ENCODE measurements at places on chromosomes 5 and 9.

DNA sequence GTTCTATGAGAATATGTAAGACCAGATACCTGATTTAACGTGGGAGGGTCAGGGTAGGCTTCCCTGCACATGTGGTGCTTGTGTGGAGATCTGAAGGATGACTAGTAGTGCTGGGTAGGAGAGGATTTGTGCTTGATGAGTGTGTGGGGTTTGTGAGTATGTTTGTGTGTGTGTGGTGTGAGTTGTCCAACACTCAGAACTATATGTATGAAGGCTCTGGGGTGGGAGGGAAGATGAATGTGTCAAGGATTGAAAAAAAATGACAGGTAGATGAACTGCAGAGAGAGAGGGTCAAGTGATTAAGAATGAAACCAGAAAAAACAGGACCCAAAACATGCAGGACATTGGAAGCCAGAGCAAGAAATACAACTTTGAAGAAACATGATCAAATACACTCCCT lies 154.6 kb upstream of the NR3C1 start:
- no peak for DNase-seq

- no peak for DNase-seq
Observed at GRCh38 chr9:87479801-87480201, 17.9 kb upstream of the DAPK1 start.

GRCh38 chr5:136133922-136134379 lies 1.3 kb downstream of the SMAD5 start:
- no peak for DNase-seq

GRCh38 chr5:103006921-103007320 lies 113.0 kb downstream of the GIN1 start:
- DNase-seq, result no peak

DNA sequence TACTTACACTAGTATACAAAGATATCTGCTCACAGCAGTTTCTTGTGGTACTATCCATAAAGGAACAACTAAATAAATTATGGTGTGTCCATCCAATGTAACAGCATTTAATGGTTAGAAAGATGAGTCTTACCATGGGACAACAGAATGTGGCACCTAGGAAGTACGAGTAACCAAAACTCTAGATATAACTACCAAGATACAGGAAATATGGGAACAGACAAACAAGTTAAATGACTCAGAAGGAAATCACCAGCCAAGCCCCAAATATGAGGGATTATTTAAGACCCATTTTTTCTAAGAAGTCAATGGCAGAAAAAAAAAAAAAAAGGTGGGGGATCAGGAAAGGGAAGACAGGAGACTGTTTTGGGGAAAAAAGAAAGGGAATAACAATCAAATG lies 294.8 kb downstream of the PRELID2 start:
- no peak for DNase-seq

DNA sequence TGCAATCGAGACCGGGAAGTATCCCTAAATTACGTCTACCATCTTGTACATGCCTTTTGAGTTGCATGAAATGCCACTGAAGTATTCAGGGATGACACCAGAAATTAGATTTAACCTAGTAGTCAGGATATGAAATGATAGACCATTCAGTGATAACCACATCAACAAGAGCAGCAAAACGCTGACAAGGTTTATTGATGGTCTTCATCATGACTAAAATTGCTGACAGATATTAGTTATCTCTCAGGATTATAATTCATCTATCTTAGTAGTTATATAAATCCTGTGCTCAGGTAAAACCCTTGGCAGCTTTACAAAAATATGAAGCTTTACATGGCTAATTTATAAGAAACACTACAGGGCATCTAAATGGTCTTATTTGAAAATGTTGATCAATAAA lies 1104.7 kb downstream of the EFNA5 start:
- DNase-seq, result no peak

GRCh38 chr5:152511531-152512132 lies 106.6 kb upstream of the NMUR2 start:
- DNase-seq, result no peak

GRCh38 chr5:21680196-21680595 lies 1172.9 kb downstream of the CDH12 start:
- DNase-seq, result no peak

DNA sequence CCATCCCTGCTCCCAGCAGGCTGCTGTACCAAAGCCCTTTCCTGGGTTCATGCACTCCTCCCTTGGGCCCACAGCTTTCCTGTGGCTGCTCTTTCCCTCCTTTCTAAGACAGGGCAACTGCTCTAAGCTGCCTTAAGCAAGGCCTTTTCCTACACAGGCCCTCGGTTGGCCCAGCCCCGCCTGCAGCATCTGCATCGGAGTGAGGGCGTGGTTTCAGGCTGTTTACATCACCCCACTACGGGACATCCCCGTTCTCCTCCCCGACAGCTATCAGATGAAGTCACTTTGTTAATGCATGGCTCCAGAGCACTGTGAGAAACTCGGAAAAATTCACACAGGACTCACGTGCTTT lies 3.4 kb downstream of the DPH7 start:
- DNase-seq, result no peak

GRCh38 chr9:121331992-121332685 lies 37.9 kb downstream of the STOM start:
- DNase-seq, result no peak

DNA sequence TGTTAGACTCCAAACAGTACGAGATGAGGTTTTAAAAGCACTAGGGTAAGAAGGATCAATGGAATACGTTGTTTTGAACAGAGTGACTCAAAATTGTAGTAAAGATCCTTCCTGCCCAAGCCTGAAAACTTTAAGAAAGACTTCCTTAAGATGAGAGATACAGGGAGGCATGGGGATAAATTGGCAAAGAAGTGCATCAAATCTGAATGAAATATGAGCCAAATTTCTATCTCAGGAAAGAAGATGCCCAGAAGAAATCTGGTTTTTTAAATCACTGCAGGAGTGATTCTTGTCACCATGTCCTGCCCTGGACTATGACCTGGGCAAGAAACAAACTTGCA lies 14.9 kb downstream of the FCN2 start:
- DNase-seq, result no peak

GRCh38 chr9:21096172-21096900 lies 18.6 kb upstream of the IFNB1 start:
- DNase-seq, result no peak

DNA sequence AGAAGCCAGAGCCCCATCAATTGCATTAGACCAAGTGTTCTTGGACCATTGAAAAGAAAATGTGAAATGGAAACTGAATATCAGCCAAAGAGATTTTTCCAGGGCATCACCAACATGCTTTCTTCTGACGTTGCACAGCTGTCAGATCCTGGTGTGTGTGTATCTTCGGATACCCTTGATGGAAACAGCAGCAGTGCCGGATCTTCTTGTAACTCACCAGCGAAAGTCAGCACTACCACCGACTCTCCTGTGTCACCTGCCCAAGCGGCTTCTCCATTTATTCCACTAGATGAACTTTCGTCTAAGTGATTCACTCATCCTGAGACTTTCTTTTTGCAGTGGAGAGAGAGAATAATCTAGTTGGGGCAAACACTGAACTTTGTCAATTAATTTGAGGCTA lies 75.7 kb downstream of the PIP5K1B start:
- DNase-seq, result no peak
